CD4-positive, alpha-beta T cell (primary cell): ENCODE measurements at places on chromosomes 6 and 20.

DNA sequence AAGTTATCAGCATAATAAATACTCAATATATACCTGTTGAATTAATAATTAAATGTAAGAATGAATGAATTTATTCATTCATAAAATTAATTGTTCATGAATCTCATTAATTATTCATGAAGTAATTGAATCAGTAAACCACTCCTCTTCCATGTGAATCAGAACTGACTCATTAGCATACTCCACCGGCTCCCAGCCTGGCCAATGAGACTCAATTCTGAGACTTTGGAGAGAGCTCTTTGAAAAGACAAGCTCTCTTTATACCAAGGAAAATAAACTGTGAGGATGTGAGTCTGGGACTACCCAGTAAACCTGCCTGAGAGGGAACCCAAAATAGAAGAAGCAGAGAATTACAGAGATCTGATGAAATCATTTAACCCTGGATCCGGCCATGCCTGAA, 8.4 kb upstream of the SLC2A10 start:
- DNase-seq, result no peak

DNA sequence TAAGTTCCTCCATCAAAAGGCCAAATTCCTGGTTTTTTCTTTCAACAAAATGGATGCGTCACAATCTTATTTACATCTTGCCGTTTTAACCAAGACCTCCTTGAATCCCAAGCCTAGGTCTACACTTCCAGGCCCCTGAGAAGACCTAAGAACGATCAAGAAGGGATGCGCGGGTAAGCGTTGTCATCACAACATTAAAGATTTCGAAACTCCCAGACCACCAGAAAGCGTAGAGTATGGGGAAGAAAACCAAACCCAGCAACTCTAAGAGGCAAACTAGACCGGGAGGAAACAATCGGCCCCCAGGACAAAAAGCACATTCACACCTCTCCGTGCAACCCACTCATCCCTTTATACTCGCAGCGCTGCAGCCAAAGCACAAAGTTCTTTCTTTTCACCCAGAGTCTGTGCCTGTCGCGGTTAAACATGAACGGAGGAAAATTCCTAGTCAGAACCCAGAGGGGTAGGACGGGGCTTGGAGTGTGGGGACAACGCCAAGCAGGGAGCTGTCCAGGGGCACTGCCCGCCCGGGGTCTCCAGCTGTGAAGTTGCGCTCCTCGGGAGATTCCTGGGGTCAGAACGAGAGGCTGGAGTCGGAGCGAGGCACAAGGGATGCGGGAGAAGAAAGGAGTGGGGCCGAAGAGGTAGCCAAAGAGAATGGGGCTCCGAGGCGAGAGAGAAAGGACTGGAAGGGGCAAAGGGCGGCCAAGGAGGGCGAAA, 725 bp downstream of the OSER1 start:
- no peak for DNase-seq

DNA sequence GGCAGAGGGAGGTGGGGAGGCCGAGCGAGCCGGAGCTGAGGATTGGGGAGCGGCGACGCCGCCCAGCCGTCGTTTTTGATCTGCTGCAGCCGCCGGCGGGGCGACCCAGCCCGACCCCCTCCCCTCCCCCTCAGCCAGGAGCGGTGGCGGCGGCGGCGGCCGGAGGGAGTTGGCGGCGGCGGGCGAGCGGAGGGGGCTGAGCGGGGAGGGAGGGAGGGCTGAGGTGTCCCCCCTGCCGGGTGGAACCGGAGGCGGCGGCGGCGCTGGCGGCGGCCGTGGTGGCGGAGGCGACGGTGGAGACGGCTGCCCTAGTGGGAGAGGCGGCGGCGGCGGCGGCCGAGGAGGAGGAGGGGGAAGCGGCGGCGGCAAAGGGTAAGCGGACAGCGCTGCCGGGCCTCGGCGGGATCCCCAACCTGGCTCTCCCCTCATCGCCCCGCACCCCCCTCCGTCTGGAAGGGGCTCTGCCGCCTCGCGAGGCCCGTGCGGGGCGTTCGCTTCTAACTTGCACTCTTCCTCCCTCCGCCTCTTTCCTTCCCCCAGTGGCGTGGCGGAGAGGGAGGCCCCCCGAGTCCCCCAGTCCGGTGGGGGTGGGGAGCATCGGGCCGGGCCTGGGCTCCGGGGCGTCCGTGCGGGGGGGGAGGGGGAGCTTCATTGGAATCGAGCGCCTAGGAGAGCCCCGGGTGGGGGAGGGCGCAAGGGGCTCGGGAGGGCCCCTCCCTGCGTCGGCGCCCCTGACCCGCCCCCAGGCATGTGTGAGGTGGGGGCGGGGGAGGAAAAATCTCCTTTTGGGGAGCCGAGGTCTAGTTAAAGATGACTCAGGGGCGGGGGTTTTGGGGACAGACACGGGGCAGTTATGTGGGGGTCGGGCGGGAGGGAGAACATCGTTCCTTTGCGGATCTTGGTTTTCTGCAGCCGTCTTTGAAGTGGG, at the start of gene TAB2:
TAB2 (plus strand) TSS at position 69 of the 928 bp plus-strand sequence. CDS start 52,286 bp downstream, outside the sequence.
- DNase-seq, result peak; percentile 50

- no peak for DNase-seq
These were observed 34.8 kb upstream of the ZFP64 start for GRCh38 chr20:52226370-52226769.

DNA sequence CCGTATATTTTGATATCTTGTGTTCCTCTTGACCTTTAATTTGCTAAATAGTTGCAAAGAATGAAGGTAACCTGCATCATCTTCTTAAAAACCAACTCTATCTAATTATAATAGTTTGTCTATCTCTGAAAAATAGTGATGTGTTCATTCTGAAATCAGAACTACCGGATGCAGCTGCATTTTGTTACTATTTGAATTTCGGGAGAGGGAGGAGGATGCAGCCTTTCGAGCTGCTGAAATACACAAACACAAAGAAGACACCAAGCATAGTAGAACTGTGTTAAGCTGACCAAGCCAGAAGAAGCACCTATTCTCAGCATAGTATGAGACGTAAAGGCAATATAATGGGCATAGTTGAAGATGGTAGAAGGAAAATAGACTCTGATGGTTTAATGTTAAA, 33.1 kb downstream of the PTPN1 start:
- DNase-seq, result no peak

DNA sequence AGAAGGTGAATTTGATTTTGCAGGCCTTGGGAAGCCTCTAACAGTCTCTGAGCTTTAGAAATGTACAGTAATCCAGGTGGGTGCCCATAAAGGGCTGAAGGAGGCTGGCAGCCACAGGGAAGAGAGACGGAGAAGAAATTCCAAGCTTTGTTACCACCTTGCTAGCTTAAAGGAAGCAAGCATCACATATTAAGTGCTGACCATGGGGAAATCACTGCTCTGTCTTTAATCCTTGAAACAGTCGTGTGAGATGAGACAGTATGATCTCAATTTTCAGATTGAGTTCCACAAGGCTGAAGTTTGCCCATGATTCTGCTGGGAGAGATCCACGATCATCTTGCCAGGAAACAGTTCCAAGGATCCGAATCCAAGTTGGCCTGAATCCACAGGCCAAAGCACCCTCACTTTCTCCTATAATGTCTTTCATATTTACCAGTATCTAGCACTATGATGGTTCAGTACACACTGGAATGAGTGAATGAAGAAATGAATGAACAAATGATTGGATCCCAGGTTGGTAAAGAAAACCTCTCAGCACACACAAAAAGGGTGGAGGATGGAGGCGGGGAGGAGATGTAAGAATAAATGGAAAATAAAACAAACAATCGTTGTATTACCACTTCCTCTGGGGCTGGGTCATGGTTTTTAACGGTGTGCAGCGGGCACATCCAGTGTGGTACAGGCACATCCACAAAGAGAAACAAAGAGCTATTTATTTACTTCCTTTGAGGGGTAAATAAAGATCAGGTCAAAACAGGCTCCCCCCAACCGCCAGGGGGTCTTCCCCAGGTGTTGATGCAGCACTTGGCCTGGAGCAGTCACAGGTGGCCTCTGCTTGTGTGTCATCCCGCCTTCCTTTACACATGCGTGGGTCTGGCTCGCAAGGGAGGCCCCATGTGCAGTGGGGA, 28.2 kb upstream of the TAF8 start:
- DNase-seq, result peak; percentile 59

GRCh38 chr6:165519316-165519715, 143.7 kb downstream of the PDE10A start:
- DNase-seq, result no peak
